ENCODE measurements at places on chromosomes 2 and 18.

- DNase-seq = no peak
Observed at GRCh38 chr2:225471482-225471881, 72.0 kb downstream of the NYAP2 start.

GRCh38 chr18:74277296-74277695, 14.5 kb downstream of the CYB5A start:
- no peak for DNase-seq

GRCh38 chr2:143435131-143435530, 305.9 kb downstream of the ARHGAP15 start:
- DNase-seq = no peak

DNA sequence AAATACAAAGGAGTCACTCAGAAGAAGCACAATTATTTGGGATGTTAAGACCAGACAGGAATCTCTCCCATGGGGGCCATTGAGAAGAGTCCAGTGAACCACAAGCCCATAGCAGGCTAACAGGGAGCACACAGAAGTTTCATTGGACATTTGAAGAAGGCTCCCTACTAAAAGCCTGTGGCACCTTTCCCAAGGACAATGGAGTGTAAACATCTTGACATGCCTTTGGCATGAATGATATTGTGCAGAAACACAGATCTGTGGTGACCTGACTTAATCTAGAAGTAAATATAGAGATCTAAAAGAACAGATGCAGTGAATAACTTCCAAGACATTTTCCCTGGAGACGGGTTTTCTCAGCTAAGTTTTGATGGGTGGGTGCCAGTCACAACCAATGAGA, 221.5 kb downstream of the EPHA4 start:
- no peak for DNase-seq

- DNase-seq = no peak
Observed at GRCh38 chr18:5884375-5884774, 10.9 kb downstream of the TMEM200C start.
